ENCODE measurements at places on chromosomes 6 and 20.

DNA sequence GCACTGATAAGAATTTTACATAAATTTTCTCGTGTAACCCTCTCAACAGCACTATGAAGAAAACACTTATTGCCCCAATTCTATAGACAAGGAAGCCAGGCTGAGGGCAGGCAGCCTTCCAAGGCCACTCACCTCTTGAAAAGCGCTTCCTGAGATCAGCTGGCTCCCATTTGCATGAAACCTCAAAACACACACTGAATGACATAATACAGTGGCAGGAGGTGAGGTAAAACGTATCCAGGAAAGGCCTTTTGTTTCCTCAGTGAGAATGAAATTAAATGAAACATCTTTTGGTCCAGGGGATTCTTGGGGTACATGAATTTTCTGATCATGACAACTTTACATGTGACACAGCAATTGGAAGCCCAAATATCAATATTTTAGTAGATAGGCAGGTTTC lies 112.5 kb downstream of the WDR27 start:
- no peak for DNase-seq

- no peak for DNase-seq
Observed at GRCh38 chr6:126067073-126067472, 80.7 kb downstream of the TRMT11 start.

DNA sequence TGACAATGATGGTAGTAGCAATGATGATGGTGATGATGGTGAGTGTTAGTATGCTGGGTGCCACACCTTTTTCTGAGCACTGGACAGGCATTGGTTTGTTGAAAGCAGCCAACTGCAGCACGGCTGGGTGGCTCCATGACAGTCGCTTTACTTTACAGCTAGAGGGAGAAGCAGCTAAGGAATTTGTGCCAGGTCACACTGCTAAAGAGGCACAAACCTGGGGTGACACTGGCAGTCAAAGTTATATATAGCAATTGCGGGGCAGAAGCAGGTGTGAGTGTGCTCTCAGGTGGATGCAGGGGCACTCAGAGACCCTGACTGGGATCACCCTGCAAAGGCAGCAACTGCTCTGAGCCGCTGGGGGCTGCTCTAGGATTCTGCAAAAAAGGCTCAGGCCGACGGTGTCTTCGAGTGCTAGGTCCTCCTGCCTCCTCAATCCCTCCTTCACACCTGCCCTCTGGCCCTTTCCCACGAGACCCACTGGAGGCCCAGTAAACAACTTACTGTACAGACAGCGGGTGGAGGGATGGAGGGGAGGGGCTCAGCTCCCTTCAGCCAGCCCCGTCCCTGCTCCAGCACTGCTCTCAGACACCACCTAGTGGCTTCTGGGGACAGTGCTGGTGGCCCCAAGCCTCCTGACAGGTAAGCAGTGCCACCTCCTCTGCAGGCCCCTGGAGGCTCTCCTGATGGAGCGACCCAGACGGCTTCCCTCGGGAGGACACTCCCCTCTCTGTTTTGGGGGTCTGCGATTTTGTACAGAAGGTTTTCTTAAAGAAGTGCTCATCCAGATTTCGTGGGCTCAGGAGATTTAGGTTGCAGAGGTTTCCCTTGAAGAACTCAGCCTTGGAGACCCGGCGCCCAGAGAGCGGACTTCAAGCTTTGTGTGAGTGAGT lies 4.4 kb upstream of the RPS21 start:
- DNase-seq: peak; percentile 70

DNA sequence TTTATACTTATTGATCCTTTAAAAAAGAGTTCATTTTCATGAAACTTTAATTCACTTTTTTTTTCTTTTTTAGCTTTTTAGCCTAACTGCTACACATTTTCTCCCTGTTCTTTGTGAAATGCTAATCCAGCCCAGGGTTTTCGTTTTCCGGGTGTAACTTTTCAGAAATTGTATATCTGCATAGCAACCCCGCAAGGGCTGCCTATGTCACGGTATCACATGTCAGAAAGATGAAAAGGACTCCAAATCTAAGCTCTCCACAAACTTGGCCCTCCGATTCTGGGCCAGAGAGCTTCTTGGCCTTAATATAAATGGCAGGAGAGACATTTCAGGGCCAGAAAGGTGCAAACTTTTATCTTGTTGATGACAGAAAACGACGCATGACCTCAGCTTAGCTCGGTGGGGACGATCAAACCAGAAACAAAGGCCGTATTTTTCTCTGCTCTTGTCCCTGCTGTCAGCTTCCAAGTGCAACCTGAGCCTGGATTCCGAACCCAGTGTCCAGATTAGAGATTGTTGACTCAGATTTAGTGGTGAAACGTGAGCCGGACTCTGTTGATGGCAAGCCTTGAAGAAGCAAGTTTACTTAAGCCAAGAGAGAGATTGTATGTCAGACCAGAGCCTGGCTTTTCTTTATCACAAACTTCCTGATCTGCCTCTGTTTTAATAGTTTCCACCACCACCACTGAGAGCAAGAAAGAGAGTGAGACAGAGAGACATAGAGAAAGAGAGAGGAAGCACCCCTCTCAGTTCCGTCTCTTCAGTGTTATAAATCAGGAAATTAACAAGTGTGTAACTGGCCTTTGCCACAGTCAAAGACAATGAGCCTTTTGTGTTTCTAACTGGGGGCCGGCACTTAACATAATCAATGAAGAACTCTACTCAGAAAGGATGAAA lies 157.8 kb downstream of the SCML4 start:
- no peak for DNase-seq

GRCh38 chr6:37865504-37865903 lies 46.0 kb downstream of the ZFAND3 start:
- DNase-seq: no peak

DNA sequence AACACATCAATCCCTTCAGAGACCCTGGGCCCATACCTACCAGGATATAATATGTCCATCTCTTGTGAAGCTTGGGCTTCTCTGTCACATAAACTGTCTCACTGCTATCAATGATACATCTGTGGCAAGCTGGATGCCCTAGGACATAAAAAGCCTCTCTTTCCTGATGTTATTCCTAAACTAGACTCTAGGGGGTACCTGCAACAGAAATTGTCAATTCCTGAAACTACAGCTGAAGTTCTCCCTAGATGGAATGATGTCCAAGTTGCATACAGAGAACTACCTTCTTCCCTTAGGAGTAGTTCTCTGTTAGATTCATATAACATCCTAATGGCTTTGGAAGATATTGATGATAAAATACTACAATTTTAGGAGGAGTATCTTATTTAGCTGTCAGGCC lies 35.8 kb downstream of the TBX18 start:
- no peak for DNase-seq

DNA sequence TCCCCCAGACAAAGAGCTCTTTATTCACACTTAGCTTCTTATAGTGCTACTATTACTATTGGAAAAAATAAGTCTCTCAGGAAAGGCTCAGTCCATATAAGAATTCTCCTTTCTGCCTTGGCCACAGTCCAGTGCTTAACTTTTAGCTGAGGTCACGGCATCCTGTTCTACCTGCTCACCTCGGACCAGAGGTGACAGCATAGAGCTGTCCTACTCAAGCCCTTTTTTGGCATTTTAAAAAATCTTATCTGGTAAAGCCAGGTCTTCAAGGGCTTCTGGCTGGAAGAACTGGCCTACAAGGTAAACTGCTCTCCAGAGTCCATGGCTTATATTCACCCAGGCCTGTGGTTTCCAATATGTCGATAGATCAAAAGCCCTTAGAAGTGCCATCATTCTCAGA lies 109.7 kb downstream of the RCAN2 start:
- no peak for DNase-seq

DNA sequence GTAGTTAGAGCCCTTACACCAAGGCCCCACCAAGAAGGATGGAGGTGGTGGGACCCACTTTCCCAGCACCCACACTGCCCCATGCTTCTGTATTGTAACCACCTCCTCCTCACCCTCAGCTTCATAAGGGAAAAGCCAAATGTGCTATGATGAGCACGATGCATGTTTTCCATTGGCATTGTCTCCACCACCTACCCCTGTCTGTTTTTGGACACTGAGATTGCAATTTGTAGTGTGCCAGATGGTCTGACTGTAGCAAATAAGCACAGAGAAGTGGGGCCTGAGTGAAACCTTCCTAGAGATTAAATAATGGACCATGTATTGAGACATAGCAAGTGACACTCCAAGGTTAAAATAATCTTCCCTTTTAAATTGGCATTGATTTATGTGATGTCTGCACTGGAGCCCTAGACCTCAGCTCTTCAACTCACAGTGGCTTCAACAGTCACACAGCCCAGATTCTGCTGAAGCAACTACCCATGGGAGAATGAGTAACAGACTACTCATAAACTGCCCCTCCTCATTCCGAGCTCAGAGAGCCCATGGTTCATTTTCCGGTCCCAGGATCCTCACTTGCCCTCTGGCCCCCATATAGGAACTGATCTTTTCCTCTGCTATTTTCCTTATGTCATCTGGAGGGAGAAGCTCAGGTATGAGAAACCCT lies 177.9 kb downstream of the COL9A1 start:
- DNase-seq: no peak

GRCh38 chr6:37554480-37554819 lies 54.8 kb upstream of the CCDC167 start:
- no peak for DNase-seq

DNA sequence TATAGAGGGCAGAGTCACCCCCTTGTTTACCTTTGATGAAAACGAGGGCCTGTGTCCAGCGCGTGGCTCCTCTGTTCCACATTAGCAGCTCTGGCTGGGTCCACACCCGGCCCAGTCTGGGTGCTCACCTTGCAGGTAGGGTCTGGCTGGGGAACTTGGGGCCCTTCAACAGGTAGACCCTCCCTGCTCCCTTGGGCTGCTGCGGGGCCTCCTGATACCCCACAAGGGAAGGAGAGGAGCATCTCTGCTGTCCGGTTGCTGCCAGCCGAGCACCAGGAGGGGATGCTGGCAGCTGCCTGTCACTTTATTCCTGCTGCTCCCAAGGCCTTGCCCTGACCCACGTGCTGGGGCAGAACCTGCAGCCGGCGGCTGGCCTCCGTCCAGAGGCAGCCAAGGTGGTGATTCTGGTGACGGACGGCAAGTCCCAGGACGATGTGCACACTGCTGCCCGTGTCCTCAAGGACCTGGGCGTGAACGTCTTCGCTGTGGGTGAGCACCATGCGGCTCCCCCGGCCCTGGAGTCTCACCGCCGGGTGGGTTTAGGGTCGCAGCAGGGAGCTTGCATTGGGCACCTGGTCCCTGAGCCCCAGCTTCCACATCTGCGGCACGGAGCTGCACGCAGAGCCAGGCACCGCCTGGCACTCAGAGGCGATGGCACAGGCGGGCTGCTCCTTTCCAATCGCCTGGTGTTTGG lies 15.4 kb downstream of the COL20A1 start:
- DNase-seq: no peak

- no peak for DNase-seq
Observed at GRCh38 chr20:15075586-15075985, 738.2 kb upstream of the FLRT3 start.

- no peak for DNase-seq
Observed at GRCh38 chr6:161151059-161151645, 122.7 kb downstream of the AGPAT4 start.

DNA sequence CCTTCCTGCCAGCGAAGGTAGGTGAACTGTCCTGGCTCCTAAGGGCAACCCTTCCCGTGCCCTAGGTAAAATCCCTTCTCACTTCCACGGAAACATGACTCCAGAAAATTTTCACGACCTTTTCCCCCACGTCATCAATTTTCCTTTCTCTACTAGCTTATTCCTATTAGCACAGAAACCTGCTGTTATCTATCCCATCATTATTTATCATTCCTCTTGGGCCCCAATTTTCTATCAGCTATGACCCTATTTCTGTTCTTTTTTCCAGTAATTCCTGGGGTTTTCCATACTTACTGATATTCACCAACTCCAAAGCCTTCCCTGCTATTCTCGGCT lies 23.8 kb upstream of the GCM1 start:
- DNase-seq: no peak

DNA sequence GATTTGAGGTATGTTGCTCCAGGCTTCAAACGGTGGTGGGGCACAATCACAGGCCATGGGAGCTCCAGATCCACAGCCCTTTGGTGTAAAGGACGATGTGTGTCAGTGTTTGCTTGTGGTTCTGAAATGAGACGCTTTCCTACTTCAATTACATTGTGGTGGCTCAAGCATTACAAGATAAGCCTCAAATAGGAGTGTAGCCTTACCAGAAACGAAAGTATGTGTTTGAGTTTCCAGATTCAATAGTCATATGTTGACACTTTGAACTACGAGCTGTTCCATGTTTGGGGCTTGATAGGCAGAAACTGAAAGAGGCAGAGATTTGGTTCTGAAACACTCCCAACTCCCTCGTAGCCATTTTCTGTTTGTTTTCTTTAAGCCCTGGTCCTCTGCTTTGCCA lies 187.1 kb downstream of the MYLK4 start:
- DNase-seq: no peak

- DNase-seq: no peak
Observed at GRCh38 chr6:1336246-1336843, 24.4 kb downstream of the FOXQ1 start.

DNA sequence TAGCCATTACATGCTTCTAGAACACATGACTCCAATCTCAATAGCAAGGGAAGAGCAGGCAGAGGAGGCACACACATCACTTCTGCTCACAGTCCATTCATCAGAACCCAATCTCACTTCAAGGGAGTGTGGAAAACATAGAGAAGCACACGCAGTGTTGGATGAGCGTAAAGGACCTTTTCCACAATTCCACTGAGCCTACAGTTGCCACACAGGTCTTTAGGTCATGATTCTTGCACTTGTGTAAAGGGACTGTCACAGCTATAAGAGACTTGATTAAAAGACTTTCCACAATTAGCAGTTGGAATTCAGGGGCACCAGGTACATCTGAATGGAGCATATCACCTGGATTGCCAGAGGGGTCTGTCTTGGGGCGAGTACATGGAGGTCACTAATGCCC lies 86.2 kb downstream of the TBC1D7 start:
- no peak for DNase-seq

DNA sequence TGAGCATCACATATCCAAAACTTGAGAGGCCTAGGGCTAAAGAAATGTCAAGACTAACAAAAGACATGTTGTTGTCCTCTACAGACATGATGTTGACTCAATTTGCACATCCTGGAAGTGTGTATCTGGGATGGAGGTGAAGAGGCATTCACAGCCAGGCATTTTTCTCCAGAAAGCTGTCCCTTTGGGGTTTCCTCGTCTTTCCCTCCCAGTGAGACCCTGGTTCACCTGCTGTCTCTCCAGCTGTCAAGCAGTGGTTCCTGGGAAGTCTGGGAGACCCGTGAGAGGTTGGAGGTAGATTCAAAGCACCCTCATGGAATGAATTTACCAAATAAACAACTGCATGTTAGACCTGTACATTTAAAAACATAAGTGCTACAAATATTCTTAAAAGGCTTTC lies 32.1 kb downstream of the BACH2 start:
- no peak for DNase-seq

DNA sequence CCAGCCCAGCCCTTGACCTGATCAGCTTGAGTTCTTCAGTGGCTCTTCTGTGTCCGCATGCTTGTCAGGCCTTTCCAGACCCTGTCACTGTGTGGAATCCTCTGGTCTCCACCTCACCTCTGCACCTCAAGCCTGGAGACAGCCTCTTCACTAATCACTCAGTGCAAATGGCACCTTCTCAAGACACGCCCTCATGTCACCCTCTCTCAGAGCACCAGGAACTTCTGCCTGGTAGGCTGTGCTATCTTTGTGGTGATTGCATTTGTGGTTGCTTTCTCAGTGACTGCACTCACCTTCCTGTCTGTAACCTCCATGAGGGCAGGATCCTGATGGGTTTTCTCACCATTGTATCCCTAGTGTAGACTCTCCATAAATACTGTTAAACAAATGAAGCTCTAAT lies 435.2 kb upstream of the CDH4 start:
- DNase-seq: no peak

Measured in activated gamma-delta T cell treated with Interleukin-2 at 50 U/mL for 16 hours (primary cell).